ENCODE measurements at places on chromosomes 3 and 15.

- DNase-seq = no peak
Measured at GRCh38 chr3:102057781-102058421, 208.6 kb downstream of the NFKBIZ start.

DNA sequence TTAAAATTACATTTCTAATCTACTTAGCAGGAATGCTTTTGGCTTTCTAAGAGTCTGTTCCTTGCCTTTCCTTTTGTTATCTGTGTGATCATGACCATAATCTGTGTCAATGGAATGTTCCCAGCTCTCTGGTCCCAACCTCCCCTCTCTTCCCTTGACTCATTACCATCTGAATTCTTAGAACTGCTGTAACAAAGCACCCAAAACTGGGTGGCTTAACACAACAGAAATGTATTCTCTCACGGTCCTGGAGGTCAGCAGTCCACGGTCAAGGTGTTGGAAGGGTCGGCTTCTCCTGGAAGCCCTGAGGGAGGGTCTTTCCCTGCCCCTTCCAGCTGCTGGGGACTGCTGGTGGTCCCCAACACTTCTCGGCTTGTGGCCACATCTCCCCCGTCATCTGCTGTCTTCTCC is 81.1 kb downstream of the LRRK1 start:
- no peak for DNase-seq

- DNase-seq = peak; percentile 52
Measured at GRCh38 chr3:186996356-186996755, 66.0 kb downstream of the ST6GAL1 start.

GRCh38 chr15:63576441-63576840 is 20.7 kb upstream of the FBXL22 start:
- DNase-seq = no peak

- no peak for DNase-seq
Measured at GRCh38 chr3:152380043-152380442, 111.3 kb downstream of the MBNL1 start.

GRCh38 chr15:74504836-74505235 is 36.2 kb upstream of the ARID3B start:
- DNase-seq = peak; percentile 25

DNA sequence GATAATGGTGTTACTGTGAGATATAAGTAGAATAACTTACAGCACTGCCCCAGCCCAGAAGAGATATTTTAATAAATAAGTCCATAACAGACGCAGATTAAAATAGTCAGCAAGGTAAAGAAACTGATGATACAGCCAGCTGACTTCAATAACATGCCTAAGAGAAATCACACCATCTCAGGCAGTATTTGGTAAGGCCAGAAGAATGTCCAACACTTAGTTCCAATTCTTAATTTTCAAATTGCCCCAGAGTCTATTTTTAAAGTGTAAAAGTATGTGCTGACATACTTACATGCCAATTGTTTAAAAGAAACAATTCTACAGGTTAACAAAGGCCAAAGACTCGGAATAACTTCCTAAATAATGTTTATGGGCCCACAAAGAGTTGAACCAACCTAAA is 1.6 kb downstream of the GNB4 start:
- no peak for DNase-seq

DNA sequence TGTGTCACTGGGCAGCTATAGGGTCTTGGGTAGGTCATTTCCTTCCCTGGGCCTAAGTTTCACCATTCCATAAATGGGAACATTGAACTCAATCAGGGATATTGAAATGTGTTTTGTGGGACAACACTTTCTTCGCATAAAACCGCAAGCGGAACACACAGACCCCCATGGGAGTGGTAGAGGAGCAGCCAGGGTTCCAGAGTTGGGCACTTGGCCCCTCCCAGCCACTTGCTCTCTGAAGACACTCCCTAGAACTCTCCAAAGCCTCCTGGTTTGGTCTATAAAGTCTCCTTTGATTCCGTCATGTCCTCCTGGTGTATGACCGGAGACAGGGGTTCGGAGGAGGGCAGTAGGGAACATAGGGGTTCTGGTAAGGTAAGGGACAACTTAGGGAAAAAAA is 271.7 kb downstream of the UACA start:
- DNase-seq = no peak

DNA sequence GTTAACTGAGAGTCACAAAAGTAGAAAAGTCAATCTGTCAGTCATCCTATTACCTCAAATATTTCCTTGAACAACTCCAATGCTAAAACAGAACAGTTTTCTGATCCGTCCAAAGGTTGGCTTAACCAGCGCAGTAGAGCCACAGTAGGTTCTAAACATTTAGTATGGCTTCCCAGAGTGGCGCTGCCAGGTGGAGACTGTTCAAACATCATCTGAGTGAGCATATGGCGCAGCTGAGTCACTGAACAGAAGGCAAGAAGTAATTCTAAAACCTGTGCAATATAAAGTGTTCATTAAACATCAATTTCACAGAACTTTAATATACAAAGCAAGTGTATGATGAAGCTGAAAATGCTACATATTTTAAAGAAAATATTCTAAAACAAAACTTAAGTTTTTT is 19.9 kb downstream of the CIP2A start:
- no peak for DNase-seq

GRCh38 chr3:101102678-101103296 is 109.6 kb upstream of the ABI3BP start:
- DNase-seq = no peak

- no peak for DNase-seq
Measured at GRCh38 chr3:39332525-39332924, 3.0 kb downstream of the CCR8 start.

DNA sequence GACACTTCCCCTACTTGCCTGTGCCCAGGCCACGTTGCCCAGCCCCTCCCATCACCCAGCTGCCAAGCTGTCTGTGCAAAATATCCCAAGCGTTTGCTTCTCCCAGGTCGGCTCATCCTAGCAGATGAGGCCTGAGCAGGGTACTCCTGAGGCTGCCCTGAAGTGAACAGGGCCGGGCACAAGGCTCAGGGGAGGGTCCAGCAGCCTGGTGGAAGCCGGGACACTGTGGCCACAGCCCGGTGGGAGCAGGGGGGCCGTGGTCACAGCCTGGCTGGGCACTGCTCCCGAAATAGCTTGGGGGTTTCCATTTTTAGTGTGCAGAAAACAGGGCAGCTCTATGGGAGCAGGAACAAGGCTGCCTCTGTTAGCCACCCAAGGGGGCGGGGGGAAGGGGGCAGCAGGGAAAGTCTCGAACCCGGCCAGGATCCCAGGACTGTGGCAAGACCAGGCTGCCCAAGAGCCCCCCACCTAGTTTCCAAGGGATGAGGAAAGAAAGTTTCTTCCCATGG is 3.4 kb downstream of the PLXNB1 start:
- no peak for DNase-seq

DNA sequence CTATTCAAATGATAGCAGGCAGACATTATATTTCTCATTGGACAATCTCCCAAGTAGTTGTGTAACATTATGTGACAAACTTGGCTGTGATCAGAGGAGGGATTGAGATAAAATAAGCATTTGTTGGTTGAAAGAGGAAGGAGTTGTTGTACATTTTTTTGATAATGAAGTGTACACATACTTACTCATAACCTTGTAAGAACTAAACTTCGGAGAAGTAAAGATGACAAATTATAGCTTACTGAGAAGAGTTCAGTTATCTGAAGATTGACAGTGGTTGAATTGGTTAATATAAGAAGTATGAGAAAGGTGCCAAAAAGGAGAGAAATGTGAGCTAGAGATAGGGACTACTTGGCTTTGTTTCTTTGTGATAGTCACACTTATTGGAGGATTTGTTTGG is 32.6 kb downstream of the STT3B start:
- DNase-seq = peak; percentile 70

- DNase-seq = no peak
Measured at GRCh38 chr3:28586325-28586724, 237.7 kb upstream of the AZI2 start.

- no peak for DNase-seq
Measured at GRCh38 chr15:101242999-101243336, 8.9 kb downstream of the CHSY1 start.

- DNase-seq = no peak
Measured at GRCh38 chr3:113216393-113216792, 5.0 kb downstream of the BOC start.

- DNase-seq = no peak
Measured at GRCh38 chr3:169787120-169787519, 13.9 kb downstream of the MYNN start.

DNA sequence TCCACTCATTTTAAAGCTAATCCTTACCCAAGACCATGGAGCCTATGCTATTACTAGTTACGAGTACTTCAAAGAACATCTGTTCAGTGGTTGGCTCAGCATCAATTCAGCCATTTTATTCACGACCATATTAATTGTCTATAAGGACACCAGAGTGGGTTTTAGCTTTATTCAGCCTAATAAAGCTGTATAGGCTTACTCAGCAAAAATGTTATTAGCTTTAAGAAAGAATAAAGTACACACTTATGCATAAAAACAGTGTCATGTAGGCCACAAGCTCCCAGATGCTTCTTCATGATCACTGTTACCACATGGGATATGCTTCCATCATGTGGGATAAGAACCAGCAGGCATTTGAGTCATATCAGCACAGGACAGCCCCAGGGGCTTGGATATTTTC is 87.4 kb upstream of the GPR149 start:
- DNase-seq = no peak

- DNase-seq = peak; percentile 55
Measured at GRCh38 chr3:157447026-157447694, 10.5 kb downstream of the PTX3 start.

GRCh38 chr3:187855131-187855530 is 109.9 kb upstream of the BCL6 start:
- DNase-seq = peak; percentile 62

- no peak for DNase-seq
Measured at GRCh38 chr15:70358011-70358819, 260.5 kb upstream of the TLE3 start.

GRCh38 chr15:32675466-32675865 is 34.0 kb downstream of the SCG5 start:
- DNase-seq = peak; percentile 91

DNA sequence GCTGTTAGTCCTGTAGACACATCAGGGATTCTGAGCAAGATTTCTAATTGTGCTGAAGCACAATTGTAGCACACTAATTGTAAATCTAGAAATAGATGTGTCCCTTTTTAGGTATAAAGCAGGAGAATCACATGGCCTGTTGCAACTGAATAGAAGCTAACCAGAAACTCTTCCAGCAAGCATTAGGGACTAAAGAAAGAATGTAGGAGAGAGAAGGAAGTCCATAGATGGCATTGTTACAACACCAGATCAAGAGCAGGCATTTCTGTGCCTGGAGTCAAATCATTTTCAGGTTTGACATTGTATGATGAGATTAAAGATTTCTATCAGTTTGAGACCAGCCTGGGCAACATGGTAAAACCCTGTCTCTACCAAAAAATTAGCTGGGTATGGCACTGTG is 27.4 kb downstream of the CALML4 start:
- DNase-seq = no peak

DNA sequence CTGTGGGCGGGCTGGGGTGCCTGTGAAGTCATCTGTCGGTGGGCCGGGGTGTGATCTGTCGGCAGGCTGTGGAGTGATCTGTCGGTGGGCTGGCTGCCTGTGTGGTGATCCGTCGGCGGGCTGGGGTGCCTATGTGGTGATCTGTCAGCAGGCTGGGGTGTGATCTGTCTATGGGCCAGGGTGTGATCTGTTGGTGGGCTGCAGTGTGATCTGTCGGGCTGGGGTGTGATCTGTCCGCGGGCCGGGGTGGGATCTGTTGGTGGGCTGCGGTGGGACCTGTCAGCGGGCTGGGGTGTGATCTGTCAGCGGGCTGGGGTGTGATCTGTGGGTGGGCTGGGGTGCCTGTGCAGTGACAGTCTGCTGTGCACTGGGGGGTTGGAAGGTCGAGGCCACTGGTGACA is 204.5 kb downstream of the XXYLT1 start:
- no peak for DNase-seq

Measured in inflammatory macrophage (primary cell).